Germinal center (tissue), 1 donor: ENCODE measurements at places on chromosomes 16 and 17.

DNA sequence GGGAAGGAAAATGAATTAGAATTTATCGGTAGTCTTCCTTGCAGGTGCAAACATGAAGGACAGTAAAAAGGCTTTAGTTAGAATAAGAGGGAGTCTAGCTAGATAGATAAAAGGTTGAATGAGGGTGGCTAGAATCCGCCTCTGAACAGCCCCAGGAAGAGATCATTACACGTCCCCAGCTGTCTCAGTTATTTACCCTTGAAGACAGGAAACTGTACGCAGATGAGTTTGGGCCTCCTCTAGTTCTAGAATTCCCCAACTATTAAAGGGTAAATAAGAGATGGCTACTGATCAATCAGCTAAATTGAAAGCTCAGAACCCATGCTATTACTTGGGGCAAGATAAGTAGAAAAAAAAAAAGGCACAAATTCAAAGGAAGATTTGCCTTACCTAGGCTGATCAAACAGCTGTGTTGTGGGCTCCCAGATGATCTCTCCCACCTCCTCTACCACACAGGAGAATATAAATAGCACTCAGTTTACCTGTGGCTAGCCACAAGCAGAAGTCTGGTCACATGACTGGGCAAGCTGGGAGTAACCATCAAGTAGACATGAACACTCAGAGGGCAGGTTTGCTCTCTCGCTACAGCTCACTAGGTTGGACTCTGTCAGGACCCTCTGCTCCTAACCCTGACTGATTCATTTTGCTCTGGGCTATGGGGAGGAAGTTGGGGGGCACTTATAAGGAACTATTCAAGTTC lies 17.0 kb downstream of the FAM117A start:
- DNase-seq = peak; percentile 41

GRCh38 chr16:75660321-75660720 lies 12.7 kb downstream of the TERF2IP start:
- DNase-seq = no peak

DNA sequence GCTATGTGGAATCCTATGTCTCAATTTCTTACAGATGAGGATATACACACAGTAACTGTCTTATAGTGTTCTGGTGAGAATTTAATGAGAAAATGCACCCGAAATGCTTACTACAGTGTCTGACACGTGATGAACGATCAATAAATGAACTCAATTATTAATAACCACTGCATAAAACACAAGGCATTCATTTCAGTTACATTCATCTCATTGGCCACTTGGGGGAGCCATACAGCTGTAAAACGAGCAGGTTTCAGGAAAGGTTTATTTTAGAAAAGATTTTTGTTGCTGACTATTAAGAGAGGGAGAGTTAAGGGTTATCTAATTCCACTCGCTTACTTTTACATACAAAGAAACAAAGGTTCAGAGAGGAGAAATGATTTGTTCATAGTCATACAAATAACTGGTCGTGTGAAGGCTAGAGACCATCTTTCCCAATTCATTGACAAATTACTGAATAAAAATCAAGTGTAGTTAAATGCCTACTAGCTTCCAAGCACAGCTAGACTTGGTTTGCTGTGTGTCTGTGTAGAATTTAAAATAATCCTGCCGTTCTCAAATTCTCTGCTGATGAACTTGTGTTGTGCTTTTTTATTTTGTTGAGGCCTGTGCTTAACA lies 160.1 kb downstream of the MAP2K4 start:
- DNase-seq = peak; percentile 11

DNA sequence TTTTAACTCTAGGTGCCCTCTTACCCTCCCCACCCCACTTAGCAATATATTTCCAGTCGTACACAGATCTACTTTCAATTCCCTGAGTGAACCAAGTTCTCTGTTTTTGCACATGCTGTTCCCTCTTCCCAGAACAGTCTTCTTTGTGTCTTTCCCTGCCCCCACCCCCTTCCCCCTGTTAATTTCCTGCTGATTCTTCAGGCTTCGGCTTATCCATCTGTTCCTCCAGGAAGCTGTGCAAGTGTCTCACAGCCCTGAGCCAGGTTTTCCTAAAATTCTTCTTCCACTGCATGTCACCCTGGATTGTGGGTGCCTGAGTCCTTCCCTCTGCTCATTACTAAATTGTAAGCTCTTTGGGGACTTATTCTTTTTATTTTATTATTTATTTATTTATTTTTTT lies 12.4 kb upstream of the SPOP start:
- DNase-seq = no peak

GRCh38 chr17:57860414-57860999 lies 10.7 kb upstream of the MRPS23 start:
- DNase-seq = no peak
